ENCODE measurements at places on chromosomes 13 and 19.
A peak's percentile ranks its signal among the peaks of the same experiment; 100 is the strongest.

- DNase-seq: no peak
Observed at GRCh38 chr13:113736258-113736731, 22.7 kb upstream of the TMEM255B start.

DNA sequence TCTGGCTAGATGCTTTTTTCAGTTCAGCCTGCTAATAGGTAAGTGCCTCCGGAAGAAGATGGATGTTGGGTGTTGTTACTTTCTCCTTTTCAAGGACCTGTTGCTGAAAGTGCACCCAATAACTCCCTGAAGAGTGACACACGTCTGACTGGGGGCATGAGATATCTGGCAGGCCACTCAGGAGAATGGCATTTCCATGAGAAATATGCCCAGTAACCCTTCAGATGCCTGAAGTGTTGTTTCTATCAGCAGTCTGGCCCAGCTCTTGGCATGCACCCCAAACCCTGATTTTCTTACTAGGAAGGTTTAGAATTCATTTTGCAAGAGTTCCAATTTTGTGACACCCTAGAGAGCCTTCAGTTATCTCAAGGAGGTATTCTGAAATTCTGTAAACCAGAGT lies 71.5 kb downstream of the ARHGAP35 start:
- DNase-seq: no peak

DNA sequence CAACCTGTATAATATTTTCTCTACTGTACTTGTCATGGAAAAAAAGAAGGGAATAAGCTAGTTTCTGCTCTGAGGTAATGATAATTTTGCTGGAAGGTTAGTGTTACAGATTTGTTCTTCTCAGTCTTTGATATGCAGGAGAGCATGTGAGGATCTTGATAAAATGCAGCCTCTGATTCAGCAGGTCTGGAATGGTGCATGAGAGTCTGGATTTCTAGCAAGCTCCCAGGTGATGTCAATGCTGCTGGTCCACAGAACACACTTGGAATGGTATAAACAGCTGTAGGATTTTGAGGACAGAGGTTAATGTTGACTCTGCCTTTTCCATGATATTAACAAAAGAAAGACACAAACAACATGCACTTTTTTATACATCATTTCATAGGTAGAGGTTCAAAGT lies 173.6 kb downstream of the NDFIP2 start:
- no peak for DNase-seq

DNA sequence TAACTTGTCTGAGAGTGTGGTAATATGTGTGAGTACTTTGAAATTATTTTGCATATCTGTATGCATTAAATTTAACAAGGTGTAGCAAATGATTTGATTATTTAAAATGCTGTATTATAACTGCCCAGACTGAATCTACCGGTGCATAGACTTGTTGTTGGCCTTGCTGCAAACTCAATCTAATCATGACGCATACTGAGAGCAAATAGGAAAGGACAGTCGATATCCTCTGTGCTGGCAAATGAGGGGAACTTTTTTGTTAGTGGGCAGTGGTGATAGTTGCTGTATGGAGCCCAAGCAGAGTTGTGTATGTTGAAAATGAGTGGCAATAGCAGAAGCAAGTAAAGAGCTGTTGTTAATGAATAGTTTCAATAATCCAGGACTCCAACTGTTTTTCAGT lies 127.4 kb downstream of the LMO7 start:
- no peak for DNase-seq

GRCh38 chr13:75847588-75847987 lies 211.5 kb downstream of the LMO7 start:
- no peak for DNase-seq

GRCh38 chr13:44274771-44275205 lies 98.8 kb upstream of the SERP2 start:
- no peak for DNase-seq

- no peak for DNase-seq
Observed at GRCh38 chr19:6007866-6008265, 29.9 kb upstream of the RANBP3 start.

DNA sequence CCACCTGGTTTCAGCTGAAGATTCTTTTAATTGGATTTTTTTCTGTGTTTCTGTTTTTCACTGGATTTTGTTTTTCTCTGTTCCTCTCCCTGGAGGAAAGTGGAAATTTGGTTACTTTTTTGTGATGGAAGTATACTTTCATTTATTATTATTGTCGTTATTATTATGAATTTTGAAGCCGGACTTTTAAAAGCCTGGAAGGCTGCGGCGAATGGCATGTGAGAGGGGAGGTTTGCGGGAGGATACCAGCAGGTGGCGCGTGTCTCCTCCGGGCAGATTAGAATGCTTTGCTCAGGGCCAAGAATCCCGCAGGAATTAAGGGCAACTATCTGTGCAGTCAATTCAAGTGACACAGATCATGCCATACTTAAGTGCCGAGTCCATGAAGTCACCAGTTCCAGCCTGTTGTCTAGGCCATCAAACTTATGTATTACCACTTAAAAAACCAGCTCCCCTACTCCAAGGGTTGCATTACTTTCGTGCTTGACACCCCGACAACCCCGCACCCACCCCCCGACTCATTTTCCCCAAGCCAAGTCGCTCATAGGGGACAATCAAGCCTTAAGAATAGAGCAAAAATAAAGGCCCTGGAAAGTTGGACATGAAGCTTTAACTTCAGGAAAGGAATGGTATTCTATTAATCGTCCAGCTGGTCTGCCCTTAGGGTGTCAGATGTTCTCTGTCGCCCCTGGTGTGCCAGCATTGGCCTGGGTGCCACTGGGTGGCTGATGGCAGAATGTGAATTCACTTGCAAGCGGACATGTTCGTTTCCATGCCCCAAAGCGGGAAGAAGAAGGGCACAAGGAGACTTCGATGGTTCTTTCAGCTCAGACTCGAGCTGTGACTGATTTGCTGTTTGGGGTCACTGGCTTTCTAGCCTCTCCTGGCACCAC lies 1.3 kb upstream of the LRCH1 start:
- peak; percentile 27 for DNase-seq

GRCh38 chr19:29620931-29621351 lies 14.9 kb downstream of the POP4 start:
- DNase-seq: no peak

- no peak for DNase-seq
Observed at GRCh38 chr13:66139250-66139649, 1090.9 kb downstream of the PCDH9 start.

DNA sequence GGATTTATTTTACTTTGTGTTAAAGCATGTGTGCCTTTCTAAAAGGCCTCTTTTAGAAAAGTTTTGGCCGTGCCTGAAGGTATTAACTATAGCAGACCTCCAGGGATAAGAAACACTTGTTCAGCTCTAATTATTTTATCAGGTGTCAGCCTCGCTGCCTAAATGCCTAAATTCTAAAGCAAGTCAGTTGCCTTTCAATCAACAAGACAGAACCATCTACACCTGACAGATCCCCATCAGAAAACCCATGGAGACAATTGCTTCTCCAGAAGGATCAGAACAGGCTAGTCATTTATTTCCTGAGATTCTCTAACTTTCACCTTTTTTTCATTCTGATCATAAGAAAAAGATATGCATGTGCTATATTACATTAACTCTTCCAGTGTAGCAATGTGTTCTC lies 171.4 kb upstream of the GPC6 start:
- no peak for DNase-seq

DNA sequence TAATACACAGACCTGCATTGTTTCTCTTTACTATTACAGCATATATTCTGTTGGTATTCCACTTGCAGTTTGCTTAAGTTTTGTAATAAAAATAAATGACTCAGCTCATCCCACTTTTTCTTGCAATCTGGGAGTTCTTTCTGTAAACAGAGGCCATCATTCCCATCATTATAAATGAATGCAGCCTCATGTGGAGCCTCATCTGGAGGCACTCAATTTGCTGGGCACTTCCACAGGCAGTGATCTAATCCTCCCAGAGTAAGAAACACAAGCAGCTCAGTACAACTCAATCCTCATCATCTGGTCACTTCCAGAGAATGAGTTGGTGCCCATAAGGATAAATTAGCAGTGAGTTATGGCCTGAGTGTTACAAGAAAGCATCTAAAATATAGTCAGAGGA lies 2801.9 kb downstream of the PCDH9 start:
- no peak for DNase-seq

- no peak for DNase-seq
Observed at GRCh38 chr13:99265162-99265800, 7.1 kb upstream of the GPR18 start.

- DNase-seq: no peak
Observed at GRCh38 chr19:45769821-45770191, 754 bp upstream of the SIX5 start.

DNA sequence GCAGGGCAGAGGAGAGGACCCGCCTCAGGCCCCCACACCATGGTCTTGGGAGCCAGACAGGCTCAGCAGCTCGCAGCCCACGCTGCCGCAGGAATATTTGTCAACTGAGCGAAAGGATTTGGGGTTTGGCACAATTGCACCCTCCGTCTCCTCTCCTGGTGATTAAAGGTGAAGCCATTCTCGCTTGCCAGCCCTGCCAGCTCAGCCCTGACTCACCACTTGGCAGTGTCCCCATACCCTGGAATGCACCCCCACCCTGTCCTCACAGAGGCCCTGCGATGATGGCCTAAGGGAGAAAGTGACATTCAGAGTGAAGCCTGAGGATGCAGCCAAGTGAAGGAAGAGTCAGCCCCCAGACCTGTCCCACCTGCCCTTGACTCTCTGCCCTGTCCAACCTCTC lies 18.8 kb downstream of the CYTH2 start:
- no peak for DNase-seq
